ENCODE measurements at places on chromosomes 7 and 10. TPM values are rescaled to one million over a fixed set of nuclear protein-coding genes. Genes with fewer than 3 reads are reported as not detected.
A peak's percentile ranks its signal among the peaks of the same experiment; 100 is the strongest.

DNA sequence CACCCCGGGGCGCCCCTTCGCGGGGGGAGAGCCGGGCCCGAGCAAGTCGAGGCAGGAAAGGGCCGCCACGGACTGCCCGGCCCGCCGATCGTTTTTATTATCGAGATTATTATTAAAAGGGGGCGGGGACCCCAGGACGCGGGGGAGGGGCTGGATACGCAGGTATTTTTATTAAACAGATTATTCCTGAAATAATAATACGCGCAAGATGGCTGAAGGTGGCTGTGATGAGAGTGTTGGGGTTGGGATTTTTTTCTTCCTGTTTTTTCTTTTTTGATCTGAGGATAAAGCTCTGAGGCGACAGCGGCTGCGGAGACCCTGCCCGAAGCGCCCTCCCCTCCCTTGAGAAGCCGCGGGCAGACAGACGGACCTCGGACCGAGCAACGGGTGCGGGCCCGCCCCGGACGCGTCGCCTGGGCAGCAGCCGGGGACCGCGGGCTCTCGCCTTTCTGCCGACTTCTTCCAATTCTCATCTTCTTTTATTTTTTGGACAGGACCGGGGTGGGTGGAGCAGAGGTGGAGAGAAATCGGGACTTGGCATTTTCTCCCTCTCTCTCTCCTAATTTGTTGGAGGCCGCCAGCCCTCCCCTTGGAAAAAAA is 1.4 kb upstream of the TRIM8 start:
- peaks cover 20% of the 10 kb centered on the region for H3K4me1 ChIP-seq
- DNase-seq, result peak; percentile 62
- H3K4me3 ChIP-seq, result peak overlapping the region; percentile 99
- H3K27me3 ChIP-seq, result no peaks in the 10 kb centered on the region
- H3K36me3 ChIP-seq, result peaks cover 4% of the 10 kb centered on the region

DNA sequence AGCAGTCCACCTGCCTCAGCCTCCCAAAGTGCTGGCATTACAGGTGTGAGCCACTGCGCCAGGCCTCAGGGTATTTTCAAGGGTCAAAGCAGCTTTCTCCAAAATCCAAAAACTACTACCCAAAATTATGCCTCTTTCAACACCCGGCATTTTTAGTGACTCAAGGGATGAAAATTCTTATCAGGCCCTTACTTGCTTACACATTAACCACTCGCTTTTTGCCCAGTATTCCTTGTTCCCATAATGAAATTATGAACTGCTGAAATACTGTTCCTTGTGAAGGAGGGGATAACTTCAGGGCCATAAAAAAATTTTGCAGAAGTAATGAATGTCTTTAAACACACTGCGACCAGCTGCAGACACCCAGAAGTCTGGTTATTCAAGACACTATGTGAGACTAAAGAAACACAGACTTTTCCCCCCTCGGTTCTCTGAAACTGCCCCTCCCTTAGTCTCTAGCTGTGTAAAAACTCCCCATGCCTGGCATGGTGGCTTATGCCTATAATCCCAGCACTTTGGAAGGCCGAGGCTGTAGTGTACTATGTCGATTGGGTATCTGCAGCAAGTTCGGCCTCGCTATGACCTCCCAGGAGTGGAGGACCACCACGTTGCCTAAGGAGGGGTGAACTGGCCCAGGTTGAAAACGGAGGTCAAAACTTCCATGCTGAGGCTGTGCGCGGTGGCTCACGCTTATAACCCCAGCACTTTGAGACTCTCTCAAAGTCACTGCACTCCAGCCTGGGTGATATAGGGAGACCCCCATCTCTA is 12.0 kb downstream of the FXYD4 start:
- DNase-seq, result no peak
- peaks cover 35% of the 10 kb centered on the region for H3K36me3 ChIP-seq
- no peaks in the 10 kb centered on the region for H3K4me1 ChIP-seq
- no peaks in the 10 kb centered on the region for H3K27me3 ChIP-seq
- no peak overlapping the region for H3K4me3 ChIP-seq

- H3K27me3 ChIP-seq, result no peaks in the 10 kb centered on the region
- peaks cover 19% of the 10 kb centered on the region for H3K36me3 ChIP-seq
- no peak overlapping the region for H3K4me3 ChIP-seq
- peaks cover 11% of the 10 kb centered on the region for H3K4me1 ChIP-seq
- H3K27ac ChIP-seq, result peak overlapping the region; percentile 81
Observed at GRCh38 chr10:323651-324293, 188.5 kb downstream of the ZMYND11 start.

GRCh38 chr10:97911217-97911616 is 61.6 kb downstream of the GOLGA7B start:
- no peaks in the 10 kb centered on the region for H3K36me3 ChIP-seq
- no peak for DNase-seq
- H3K27me3 ChIP-seq, result peaks cover 9% of the 10 kb centered on the region
- H3K27ac ChIP-seq, result no peak overlapping the region
- H3K4me1 ChIP-seq, result no peaks in the 10 kb centered on the region
- no peak overlapping the region for H3K4me3 ChIP-seq

DNA sequence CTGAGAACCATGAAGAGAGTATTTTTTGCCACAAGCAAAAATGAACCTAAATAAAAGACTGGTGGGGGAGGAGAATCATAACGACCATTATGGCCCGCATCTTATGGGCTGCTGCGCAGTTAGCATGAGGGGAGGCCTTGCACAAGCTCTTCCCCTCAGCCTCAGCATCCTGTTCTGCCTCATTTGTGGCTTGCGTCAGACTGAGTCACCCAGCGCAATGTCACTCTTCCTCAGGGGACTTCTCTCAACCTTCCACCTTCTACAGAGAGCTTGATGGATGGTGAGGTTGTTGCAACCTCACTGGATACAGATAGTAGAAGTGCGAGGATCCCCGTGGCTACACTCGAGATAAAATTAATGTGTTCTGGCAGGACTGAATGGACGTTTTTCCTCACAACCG is 16.8 kb upstream of the GPR15LG start:
- no peak overlapping the region for H3K27ac ChIP-seq
- no peak for DNase-seq
- H3K36me3 ChIP-seq, result peaks cover 38% of the 10 kb centered on the region
- no peak overlapping the region for H3K4me3 ChIP-seq

DNA sequence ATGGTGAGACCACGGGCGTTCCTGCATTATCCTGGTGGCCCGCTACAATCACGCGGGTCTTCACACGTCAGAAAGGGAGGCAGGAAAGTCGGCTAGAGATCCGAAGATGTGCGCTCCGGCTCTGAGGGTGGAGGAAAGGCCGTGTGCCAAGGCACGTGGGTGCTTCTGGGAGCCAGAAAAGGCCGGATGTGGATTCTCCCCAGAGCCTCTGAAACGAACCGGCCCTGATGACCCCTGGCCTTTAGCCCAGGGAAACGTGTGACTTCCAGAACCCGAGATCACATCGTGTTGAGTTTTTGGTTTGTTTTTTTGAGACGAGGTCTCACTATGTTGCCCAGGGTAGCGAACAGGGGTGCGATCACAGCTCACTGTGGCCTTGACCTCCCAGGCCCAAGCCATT is 244.2 kb downstream of the ELFN1 start:
- H3K27ac ChIP-seq, result no peak overlapping the region
- no peaks in the 10 kb centered on the region for H3K36me3 ChIP-seq
- H3K4me1 ChIP-seq, result peaks cover 30% of the 10 kb centered on the region
- no peak for DNase-seq
- H3K4me3 ChIP-seq, result no peak overlapping the region

GRCh38 chr7:55641811-55642210 is 69.5 kb upstream of the VOPP1 start:
- DNase-seq, result no peak
- no peaks in the 10 kb centered on the region for H3K27me3 ChIP-seq
- H3K4me3 ChIP-seq, result no peak overlapping the region
- no peaks in the 10 kb centered on the region for H3K4me1 ChIP-seq
- no peak overlapping the region for H3K27ac ChIP-seq

DNA sequence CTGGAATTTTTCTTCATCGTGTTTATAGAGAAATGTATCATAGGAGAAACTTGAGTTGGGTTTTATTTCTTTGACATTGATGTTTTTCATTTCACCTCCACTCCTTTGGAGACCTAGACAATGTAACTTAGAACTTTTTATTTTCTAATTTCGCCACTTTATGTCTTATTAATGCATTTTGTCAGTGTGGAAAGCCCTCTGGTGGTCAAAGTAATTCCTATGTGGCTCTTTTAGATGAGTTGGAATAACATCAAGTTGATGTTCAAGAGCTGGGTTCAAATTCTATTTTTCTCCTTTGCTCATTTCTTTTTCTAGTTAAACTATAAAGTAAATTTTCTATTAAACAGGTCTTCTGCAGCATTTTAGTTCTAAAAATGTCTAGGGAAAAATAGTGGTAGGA is 478.6 kb downstream of the LRMDA start:
- H3K27me3 ChIP-seq, result no peaks in the 10 kb centered on the region
- no peaks in the 10 kb centered on the region for H3K4me1 ChIP-seq
- H3K27ac ChIP-seq, result no peak overlapping the region
- H3K36me3 ChIP-seq, result no peaks in the 10 kb centered on the region

DNA sequence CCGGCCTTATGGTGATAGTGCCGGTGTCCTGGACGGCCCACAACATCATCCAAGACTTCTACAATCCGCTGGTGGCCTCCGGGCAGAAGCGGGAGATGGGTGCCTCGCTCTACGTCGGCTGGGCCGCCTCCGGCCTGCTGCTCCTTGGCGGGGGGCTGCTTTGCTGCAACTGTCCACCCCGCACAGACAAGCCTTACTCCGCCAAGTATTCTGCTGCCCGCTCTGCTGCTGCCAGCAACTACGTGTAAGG is 713 bp downstream of the CLDN4 start:
- no peak overlapping the region for H3K27ac ChIP-seq
- H3K4me1 ChIP-seq, result peaks cover 53% of the 10 kb centered on the region
- no peaks in the 10 kb centered on the region for H3K36me3 ChIP-seq
- H3K27me3 ChIP-seq, result no peaks in the 10 kb centered on the region
- no peak for DNase-seq

GLI3 gene
- polyA plus RNA-seq, result 0.10 TPM

NACAD gene
- polyA plus RNA-seq, result 1.5 TPM
